ENCODE measurements at places on chromosomes 6 and 20. TPM values are rescaled to one million over a fixed set of nuclear protein-coding genes. Genes with fewer than 3 reads are reported as not detected.

SIRPB1 gene
- 10.4 TPM for total RNA-seq

RUNX2 gene
- 2.7 TPM for total RNA-seq

TSPO2 gene
- total RNA-seq: not detected

OPRM1 gene
- total RNA-seq: not detected

CAGE1 gene
- total RNA-seq: not detected

SMLR1 gene
- 1.1 TPM for total RNA-seq

MYLIP gene
- total RNA-seq: 7.6 TPM

DNA sequence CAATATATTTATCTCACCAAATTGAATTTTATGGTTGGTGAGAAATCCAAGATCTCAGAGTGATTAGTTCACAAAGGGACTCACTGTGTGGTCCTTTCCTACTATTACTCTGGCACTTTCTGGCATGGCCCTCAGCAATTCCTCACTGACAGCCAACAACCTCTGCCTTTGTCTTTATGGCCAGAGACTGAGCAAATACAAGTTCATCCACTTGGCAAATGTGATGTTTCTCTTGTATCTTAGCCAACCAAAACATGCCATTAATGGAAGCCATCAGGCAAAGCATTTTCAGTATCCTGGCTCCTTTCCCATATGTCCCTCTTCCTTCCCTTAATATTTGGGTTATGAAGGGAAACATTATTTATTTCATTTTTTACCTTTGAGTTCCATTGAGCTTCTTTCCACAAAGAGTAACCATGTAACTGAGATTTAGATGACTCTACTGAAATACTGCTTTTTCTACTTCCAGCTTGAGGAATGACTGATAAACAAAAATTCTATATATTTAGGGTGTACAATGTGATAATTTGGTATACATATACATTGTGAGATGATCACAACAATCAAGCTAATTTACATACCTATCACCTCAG is 30.8 kb upstream of the SMLR1 start:
- peak; percentile 82 for DNase-seq

- no peak for DNase-seq
Observed at GRCh38 chr6:41502917-41503671, 43.1 kb upstream of the FOXP4 start.

DNA sequence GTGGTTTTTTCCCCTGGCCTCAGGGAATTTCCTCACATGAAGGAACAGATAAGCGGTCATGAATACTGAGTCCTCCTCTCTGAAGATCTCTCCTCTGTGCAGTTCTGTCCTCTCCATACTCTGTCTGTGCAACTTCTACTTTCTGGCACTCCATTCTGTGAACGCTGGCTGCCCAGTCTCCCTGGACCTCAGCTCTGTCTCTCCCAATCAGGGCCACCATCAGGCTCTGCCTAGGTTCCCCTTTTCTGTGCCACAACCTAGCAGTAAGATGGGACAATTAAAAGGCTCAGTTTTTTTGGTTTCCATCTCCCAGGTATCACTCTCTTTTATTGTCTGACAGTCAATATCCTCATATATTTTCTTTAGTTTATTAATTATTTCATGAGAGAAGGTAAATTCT is 4.8 kb upstream of the ADGB start:
- no peak for DNase-seq

DNA sequence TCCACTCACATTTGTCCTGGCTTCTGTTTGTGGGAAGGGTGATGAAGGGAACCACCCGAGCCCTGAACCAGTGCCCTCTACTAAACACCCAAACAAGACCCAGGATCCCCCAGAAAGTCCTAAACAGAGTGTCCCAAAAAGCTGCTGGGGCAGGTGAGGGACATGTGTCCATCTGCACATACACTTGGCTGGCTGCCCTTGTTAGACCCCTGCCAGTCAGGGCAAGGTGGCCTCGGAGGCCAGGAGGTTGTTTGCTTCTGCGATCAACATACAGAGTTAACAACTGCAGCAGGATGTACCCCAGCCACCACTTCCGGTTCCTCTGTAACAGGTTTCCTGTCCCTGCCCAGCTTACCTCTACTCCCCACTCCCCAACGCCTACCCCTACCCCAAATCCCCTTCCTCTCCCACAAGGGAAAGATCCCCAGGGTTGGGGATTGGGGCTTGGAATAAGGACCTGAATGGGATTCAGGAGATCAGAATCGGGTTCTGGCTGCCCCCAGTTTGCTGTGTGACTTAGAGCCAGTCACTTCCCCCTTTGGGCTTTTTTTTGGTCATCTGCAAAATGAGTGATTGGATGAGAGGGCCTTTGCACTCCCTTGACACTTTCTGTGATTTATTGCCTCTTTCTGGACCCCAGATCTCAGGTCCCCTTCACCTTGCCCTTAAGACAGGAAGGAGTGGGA is 13.9 kb downstream of the DEF6 start:
- DNase-seq: no peak

DNA sequence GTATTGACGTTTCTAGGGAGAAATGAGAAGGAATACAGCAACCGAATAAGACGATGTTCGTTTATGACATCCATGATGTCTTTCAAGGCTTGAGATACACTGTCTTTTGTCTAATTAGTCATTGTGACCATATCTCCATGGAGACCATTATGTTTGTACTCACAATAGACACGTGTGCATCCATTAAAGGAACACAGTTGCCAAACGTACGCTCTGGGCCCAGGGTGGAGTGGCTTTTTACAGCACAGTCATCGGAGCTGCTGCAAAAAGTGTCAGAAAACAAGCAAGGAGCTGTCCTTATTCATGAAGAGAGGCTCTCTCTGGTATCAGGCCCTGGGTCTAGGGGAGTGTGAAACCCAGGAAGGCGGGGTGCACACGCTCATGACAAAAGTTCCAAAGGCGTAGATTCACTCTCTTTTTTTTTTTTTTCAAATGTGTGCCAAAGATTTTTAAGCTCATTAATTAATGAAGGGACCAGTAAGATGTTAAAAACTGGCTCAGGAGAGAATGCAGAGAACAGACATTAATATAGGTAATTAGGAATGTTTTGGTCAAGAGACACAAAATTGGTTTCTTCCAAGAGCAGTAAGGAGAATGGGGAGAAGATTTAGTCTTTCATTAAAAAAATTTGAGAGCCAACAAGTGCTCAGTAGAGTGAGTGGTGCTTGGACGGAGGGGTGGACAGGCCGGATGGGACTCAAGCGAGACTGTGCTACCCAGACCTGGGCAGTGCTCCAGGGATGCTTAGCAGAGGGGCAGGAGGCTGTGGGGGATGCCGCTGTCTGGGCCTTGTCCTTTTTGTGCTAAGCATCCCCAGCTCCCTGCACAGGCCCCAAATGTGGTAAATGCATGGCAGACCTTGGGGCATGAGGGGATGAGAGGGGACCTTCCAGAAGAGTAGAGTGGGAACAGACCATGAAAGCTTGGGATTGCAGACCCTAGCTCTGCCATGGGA is 34.9 kb upstream of the GTSF1L start:
- no peak for DNase-seq

DNA sequence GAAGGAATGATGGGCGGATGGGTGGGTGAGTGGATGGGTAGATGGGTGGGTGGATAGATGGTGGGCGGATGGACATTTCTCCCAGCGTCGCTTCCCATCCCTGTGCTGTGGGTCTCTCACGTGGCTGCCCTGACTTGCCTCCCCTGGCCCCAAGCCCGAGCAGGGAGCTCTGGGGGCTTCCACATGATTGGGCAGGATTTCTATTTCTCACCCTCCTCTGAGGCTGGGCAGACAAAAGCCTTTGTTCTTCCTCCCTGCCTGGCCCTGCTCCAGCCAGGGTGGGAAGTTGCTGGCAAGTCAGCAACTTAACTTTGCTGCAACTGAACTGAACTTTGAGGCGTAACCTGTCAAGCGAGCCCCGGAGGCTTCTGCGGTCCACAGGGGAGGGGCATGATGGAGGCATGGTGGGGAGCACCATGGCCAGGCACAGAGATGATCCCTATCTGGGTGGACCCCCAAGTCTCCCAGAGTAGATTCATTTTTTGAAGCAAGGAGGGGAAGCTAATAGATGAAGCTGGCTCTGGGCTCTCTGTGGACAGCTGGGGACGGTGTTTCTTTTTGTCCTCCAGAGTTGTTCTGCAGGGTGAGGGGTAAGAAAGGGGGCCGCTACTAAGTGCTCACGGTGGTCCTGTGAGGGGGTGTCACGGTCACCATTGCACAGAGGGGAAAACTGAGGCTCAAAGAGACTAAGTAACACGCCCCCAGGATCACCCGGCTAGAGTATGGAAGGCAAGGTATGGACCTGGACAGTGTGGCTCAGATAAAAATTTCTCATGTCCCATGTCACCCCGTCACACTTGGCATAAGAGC is 140.1 kb downstream of the CEBPB start:
- no peak for DNase-seq

DNA sequence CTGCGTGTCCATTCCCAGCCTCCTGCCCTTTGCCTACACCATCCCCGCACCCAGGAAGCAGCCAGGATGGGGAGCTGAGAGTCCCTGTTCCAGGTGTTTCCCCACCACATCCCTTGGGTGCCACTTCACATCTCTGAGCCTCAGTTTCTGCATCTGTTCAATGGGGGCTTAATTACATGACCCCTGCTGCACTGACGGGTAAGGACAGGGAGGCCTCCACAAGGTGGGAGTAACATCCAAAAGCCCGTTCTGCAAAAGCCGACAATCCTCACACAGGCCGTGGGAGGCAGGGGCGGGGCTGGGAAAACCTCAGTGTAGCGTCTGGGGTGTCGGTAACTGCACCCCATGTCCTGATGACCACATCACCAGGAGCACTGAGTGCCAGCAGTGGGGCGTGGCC is 41.3 kb downstream of the GRM4 start:
- DNase-seq: no peak

DNA sequence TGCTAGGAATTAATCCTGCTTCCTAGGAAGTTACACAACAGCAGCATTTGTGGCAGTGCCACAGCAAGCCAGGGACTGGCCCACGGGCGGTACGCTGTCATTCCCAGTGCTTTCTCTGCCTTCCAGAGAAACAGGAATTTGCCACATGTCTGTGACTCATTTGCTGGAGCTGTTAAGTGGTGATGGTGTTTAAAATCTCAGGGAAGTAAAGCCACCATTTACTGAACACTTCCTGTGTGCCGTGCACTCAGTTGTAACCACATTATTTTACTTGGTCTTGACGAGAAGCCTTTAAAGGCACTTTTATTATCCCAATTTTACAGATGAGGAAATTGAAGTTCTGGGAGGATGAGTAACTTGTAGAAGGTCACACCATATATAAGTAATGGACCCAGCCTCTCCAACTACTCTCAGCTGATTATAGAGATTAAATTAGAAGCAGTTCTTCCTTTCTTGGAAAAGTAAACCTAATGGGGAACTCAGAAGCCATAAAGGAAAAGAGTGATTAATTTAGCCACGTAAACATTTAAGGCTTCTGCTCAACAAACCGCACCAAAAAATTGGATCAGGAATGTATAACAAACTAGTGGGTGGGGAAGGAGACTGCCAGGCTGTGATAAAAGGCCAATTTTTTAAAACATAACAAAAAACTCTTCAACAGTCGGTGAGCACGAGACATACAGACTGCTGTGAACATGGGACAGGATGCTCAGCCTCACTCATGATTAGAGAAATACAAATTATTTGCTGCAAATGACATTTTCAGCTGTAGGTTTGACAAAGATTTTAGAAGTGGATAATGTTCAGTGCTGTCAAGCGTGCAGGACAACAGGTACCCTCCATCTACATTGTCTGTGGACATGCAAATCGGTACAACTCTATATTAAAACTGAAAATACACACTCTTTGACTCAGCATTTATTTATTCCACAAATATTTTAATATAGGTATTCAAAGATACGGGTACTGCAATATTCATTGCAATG is 311.2 kb downstream of the NRN1 start:
- DNase-seq: peak; percentile 51

DNA sequence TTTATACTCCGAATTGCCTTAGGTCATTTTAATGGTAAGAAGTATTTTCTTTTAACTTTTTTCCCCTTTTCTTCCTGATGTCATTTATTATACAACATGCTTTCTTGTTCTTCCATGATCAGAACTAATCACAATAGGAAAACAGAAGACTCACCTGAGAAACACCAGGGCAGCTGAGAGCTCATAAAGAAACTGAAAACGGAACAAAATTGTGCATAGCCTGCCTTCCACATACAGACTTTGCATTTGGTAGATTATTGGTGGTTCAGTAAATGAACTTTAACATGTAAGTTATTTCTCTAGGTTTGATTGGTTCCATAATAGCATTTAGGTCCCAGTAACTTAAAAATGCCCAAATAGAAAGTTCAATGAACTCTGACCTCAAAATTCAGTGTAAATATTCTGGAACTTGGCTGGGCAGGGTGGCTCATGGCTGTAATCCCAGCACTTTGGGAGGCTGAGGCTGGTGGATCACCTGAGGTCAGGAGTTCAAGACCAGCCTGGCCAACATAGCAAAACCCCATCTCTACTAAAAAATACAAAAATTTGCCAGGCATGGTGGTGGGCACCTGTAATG is 161.1 kb upstream of the DTNBP1 start:
- DNase-seq: no peak

DNA sequence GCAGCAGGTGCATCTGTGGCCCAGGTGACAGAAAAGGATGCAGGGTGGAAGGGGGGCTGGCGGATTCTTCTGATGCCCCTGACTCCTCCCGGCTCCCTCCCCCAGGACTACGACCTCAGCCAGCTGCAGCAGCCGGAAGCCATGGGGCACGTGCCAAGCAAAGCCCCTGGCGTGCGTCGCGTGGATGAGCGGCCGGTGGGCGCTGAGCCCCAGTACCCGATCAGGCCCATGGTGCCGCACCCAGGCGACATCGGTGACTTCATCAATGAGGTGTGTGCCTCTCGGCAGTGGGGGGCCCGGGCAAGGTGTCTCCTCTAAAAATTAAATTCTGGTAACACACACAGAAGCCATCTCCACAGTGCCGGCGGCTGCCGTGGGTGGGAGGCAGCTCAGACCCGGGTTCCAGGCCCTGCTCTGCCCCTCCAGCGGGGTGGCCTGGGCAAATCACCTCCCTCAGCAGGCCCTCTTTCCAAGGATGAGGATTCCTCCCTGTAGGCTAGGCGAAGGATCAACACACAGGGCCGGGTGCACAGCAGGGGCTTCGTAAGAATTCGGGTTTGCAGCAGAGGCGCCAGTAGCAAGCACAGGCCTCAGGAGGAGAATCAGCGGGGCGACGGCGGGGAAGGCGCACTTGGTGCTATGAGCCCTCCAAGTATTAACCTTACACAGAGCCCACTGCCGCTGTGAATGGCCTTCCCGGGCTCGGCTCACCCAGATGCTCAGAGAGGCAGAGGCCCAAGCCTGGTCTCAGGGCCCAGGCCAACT is 131.5 kb downstream of the TAF4 start:
- DNase-seq: no peak

GRCh38 chr6:151674578-151674977 is 132.9 kb upstream of the ESR1 start:
- no peak for DNase-seq

GRCh38 chr6:67331304-67331703 is 1303.8 kb upstream of the ADGRB3 start:
- no peak for DNase-seq

GRCh38 chr6:50288881-50289280 is 239.2 kb upstream of the DEFB112 start:
- DNase-seq: no peak

DNA sequence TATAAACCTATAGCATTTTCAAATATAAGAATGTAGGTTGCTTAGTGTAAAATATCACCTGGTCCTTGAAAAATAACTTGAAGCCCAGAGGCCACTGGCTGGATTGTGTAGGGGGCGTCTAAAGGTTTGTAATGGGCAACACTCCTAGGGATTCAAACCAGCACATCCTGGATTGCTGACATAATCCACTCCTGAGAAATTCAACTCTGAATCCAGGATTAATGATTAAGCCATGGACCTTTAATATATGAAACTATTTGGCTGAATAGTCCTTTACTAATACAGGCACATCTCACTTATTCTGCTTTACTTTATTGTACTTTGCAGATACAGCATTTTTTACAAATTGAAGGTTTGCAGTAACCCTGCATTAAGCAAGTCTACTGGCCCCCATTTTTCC is 160.8 kb downstream of the UBE3D start:
- DNase-seq: no peak
